ENCODE measurements at places on chromosomes 12 and 14. TPM values are rescaled to one million over a fixed set of nuclear protein-coding genes. Genes with fewer than 3 reads are reported as not detected.
A peak's percentile ranks its signal among the peaks of the same experiment; 100 is the strongest.

AP1G2 gene
- 9.5 TPM for total RNA-seq

TMEM132C gene
- 0.89 TPM for total RNA-seq

CD4 gene
- total RNA-seq: 3.1 TPM

DNA sequence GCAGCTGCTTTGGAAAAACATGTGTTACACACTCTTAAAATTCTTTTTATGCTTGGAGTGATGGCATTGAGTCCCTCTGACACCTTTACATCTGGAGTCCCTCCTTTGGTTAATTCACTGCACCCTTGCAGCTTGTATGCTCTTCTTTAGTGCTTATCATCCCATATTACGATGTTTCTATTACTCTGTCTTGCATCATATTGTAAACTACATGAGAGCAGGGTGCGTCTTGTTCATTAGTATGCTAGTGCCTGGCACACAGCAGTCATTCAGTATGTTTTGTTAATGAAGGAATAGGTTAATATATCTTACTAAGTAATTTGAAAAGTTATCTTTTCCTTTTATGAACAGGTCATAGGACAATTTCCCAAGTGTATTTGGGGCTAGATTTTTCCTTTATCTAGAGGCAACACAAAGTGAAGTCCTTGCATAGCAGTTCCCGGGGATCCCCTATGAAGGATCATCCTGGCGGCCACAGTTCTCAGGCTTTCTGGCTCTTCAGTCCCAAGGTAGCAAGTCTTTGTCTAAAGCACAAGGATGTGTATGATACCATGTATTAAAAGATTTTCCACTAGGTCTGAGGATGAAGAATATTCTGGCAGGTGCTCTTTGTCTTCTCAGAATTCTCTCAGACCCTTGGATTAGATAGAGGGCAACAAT is 363.8 kb downstream of the FUT8 start:
- peaks cover 4% of the 10 kb centered on the region for H3K27me3 ChIP-seq
- H3K27ac ChIP-seq: no peak overlapping the region

DNA sequence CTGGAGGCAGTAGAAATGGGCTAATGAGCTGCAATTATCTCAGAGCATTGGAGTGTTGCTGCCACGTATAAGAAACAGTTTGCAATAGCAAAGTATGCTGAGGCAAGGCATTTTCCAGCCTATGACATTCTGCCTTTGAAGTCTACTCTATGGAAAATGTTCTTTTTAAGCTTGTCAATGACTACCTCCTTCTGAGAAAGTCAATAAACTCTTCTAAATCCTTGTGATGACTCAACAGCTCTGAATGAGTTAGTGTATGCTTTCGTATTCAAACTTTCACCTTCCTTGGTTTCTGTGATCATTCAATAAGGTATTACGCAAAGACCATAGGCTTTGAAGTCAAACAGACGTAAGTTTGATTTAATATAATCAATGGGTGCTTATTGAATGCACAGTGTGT is 111.2 kb downstream of the CAPZA3 start:
- H3K4me1 ChIP-seq: no peaks in the 10 kb centered on the region
- DNase-seq: no peak
- no peak overlapping the region for H3K4me3 ChIP-seq
- H3K27me3 ChIP-seq: no peaks in the 10 kb centered on the region

DNA sequence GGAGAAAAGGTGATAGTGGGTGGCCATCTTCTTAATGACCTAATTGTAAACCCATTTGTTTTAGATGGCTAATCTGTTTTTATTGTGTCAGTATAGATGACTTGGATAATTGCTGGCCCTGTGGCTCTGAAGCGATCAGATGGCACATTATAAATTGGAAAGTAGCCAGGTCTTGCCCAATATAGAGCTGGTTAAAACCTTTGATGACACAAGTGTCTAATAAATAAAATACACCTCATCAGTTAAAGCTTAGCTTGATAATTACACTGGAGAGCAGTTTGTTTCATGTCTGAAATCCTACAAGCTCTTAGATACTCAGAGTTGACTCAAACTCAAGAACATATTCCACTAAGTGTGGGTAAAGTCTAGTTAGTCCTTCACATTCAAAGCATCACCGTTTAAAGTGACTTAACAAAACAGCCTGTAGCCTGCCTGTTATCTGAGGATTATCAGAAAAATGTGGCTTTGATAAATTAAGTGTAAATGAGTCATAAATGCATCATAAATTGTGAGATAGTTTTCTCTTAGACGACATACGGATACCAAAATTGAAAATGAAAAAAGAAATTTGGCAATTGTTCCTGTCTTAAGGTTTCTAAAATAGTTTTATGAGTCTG is 280.9 kb downstream of the LRIG3 start:
- no peak overlapping the region for H3K27ac ChIP-seq
- H3K27me3 ChIP-seq: no peaks in the 10 kb centered on the region
- DNase-seq: no peak
- no peak overlapping the region for H3K4me3 ChIP-seq
- H3K36me3 ChIP-seq: no peaks in the 10 kb centered on the region
- no peaks in the 10 kb centered on the region for H3K4me1 ChIP-seq

- H3K4me1 ChIP-seq: no peaks in the 10 kb centered on the region
- no peaks in the 10 kb centered on the region for H3K36me3 ChIP-seq
- DNase-seq: no peak
Observed at GRCh38 chr14:78227248-78228077, 57.3 kb downstream of the NRXN3 start.

DNA sequence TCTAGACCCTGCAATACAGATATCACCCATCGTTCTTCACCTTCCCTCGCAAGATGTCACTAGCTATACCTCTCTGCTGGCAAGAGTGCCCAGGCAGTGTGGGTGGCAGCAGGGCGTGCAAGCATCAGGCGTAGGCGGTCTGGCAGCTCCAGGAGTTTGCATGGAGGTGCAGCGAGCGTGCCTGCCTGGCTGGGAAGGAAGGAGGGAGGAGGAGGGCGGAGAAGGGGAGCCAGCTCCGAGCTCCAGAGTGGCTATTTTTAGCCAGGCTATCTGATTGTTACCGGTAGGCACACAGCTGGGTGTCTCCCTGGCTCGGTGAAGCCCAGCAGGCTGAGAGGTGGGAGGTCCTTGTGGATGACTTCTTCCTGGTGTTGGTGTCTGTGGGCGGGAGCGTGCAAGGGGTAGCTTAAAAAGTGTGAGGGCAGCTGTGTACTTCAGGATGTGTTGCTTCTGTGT is 6.2 kb downstream of the FOXJ2 start:
- no peaks in the 10 kb centered on the region for H3K27me3 ChIP-seq
- peaks cover 42% of the 10 kb centered on the region for H3K36me3 ChIP-seq
- no peak overlapping the region for H3K4me3 ChIP-seq
- H3K27ac ChIP-seq: peak overlapping the region; percentile 35
- peak; percentile 62 for DNase-seq
